Right atrium auricular region (tissue), 2 donors: ENCODE measurements at places on chromosomes 16 and 17. TPM values are rescaled to one million over a fixed set of nuclear protein-coding genes. Genes with fewer than 3 reads are reported as not detected.

Gene KRTAP4-1
- total RNA-seq: not detected

Gene CAPNS2
- total RNA-seq: 0.35 TPM

Gene TBC1D3G
- not detected for total RNA-seq

Gene SRR
- 9.7 TPM for total RNA-seq

Gene JUP
- total RNA-seq: 234 TPM

Gene FASN
- 13.8 TPM for total RNA-seq

Gene HOXB9
- total RNA-seq: not detected
